Tongue (tissue), 3 donors: ENCODE measurements at places on chromosomes 5 and 9. TPM values are rescaled to one million over a fixed set of nuclear protein-coding genes. Genes with fewer than 3 reads are reported as not detected.

DNA sequence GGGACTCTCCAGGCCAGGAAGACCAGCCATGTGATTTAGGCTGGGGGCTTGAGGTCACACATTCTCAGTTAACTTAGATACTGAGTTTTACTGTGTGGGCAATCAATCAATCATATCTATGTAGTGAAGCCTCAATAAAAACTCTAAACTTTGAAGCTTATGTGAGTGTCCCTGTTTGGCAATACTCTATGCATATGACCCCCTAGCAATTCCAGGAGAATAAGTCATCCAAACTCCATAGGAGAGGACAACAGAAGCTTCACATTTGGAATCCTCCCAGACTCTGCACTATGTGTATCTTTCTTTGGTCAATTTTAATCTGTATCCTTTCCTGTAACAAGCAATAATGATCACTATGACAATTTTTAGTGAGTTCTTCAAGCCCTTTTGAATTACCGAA is 216.8 kb upstream of the RGMB start:
- no peak for DNase-seq

GRCh38 chr9:34456151-34456550 is 2.2 kb downstream of the FAM219A start:
- DNase-seq = no peak

- DNase-seq = peak; percentile 87
Measured at GRCh38 chr9:38362852-38363588, 29.5 kb upstream of the ALDH1B1 start.

GRCh38 chr9:34372467-34373011 is 4.2 kb downstream of the MYORG start:
- DNase-seq = peak; percentile 28

DNA sequence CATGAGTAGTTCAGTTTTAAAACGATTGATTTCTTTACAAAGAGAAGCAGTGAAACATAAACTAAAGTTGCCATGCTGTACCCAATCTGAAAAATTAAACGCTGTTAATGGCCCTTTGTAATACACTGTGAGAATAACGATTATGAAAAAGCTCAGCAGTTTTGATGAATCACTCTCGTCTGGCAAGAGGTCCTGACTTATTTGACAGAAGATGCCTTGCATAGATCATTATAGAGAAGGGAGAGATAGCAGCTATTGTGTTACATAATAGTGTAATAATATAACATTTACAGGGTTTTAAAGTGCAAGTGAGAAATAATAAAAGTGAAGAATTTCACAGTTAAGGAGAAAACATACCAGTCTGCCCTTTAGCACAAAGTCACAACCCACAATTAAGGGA is 361.5 kb upstream of the CDH10 start:
- DNase-seq = no peak

- DNase-seq = no peak
Measured at GRCh38 chr5:133870661-133871060, 97.8 kb downstream of the C5orf15 start.

DNA sequence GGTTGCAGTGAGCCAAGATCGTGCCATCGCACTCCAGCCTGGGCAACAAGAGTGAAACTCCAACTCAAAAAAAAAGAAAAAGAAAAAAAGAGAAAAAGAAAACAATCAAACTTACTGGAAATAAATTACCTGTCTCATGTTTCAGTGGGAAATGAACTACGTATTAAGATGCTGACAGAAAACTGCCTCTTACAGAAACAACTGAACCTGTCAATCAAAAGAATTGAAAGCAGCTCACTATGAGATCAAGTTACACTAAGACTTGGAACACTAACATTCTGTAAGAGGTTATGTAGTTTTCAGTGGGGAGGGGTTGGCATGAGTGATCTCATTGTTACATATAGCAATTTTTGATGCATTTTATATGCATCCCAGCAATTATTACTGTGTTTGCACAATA is 64.4 kb upstream of the SPATA31E1 start:
- DNase-seq = peak; percentile 58

DNA sequence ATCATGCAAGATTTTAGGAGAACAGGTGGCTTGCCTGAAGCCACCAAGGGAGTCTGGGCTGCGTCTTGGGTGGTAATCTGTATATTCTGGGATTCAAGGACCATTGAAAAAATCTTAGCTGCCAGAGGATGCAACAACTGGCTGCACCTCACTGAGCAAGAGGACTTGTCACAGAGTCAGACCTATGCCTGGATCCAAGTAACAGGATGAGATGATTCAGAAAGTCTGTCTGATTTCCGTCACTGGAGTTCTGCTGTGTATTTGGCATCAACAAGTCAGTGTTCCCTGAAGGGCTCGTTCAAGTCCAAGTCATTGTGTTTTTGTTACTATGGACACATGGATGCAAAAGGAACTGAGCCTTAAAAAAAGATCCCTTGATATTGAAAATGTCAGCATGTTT is 37.8 kb upstream of the CARTPT start:
- peak; percentile 57 for DNase-seq

- DNase-seq = no peak
Measured at GRCh38 chr5:134975078-134975715, 7.5 kb downstream of the CATSPER3 start.

- peak; percentile 64 for DNase-seq
Measured at GRCh38 chr9:127835991-127836516, 18.4 kb downstream of the ENG start.

DNA sequence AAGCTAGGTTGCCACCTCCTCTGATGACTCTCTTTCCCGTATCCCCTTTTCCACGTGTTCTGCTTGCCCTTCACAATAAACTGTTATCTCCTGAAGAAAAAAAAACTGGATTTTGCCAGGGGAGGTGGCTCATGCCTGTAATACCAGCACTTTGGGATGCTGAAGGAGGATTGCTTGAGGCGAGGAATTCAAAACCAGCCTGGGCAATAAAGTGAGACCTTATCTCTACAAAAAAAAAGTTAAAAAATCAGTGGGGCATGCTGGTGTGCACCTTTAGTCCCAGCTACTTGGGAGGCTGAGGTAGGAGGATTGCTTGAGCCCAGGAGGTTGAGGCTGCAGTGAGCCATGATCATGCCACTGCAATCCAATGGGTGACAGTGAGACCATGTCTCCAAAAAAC is 81.7 kb upstream of the IL6ST start:
- DNase-seq = no peak

GRCh38 chr5:54162184-54162583 is 148.2 kb downstream of the ARL15 start:
- DNase-seq = no peak

DNA sequence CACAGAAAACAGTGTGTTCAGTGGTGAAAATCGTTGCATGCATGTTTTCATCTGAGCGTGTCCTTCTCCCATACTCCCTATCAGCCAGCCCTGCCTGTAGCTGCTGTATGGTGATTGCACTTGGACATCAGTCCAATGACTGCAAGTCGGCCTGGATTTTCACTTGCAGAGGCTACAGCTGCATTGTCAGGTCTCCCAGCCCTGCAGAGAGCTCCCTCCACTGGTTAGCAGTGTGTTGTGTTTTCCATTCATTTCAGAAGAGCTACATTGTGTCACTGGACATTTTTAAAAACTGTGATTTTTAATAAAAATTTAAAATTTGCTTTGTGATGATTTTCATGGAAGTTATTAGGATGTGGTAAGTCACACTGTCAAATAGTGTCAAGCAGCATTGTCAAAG is 96.6 kb downstream of the SYK start:
- no peak for DNase-seq

DNA sequence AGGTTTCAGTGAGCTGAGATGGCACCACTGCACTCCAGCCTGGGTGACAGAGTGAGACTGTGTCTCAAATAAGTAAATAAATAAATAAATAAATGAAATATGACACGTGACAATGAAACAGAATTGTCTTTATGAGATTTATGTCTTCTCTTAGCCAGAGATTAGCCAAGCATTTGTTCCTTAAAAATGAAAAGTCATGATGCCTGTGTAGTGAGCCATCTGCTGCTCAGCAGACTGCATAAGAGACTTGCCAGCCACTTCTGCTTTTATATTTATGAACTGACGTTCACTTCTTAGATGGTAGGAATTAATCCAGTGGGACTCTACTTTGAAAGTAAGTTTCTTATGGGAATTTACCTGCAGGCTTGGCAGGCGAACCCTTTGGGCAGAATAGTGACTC is 227.4 kb downstream of the NR3C1 start:
- DNase-seq = no peak

- peak; percentile 58 for DNase-seq
Measured at GRCh38 chr9:92141144-92142129, 26.2 kb upstream of the SPTLC1 start.

GRCh38 chr5:1510631-1511030 is 13.1 kb downstream of the LPCAT1 start:
- no peak for DNase-seq

- peak; percentile 73 for DNase-seq
Measured at GRCh38 chr5:148559461-148559860, 94.9 kb downstream of the HTR4 start.

- no peak for DNase-seq
Measured at GRCh38 chr9:135930446-135931345, 23.4 kb upstream of the CAMSAP1 start.

DNA sequence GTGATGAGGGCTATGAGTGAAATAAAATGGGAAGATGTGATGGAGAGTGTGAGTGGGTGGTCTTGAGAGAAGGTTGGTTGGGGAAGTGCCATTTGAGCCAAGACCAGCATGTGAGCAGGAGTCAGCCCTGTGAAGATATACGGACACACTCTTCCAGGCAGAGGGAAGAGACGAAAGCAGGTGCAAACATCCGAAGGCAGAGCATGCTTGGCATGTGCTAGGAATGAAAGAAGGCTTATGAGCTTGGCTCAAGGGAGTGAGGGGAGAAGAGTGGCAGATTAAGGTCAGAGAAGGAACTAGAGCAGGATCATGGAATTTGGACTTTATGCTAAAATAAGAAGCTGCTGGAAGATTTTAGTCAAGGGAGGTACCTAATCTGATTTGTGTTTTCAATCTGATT is 23.6 kb upstream of the CCDC112 start:
- peak; percentile 22 for DNase-seq

DNA sequence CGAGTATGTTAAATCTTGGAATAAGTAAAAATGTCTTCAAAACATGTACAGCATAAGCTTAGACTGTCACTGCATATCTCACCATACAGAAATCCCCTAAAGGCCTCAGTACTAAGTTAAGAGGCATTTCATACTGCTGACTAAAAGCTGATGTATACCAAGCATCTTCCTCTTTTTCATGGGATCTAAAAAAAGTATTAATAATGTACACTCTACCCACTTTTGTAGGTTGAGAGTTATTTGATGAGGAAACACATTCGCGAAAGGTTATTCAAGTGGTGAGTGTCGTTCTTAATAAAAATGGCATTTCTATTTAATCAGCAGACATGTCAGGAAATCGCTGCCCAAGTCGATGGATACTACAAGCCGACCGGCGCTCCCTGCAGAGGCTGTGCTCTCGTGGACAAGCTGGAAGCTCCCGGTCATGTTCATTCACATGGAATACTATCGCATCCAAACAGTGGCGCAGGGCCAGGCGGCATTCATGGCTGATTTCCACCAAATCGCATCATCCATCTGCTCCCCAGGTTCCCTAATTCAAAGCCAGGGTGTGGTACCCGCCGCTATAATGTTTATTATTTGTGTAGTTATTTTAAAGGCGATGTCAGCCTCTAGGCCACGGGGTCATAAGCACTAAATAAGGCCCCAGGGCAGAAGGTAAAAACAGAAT is 724 bp downstream of the SGTB start:
- peak; percentile 80 for DNase-seq

The CMBL gene
- 42.9 TPM for total RNA-seq

The CLTB gene
- total RNA-seq = 84.7 TPM

The ADGRD2 gene
- not detected for total RNA-seq

The FCN1 gene
- 9.3 TPM for total RNA-seq

The ERAP2 gene
- total RNA-seq = 5.5 TPM

The SVEP1 gene
- 26.4 TPM for total RNA-seq

The CYLC2 gene
- not detected for total RNA-seq

The KLF9 gene
- total RNA-seq = 48.3 TPM
